ENCODE measurements at places on chromosomes 7 and 10.

DNA sequence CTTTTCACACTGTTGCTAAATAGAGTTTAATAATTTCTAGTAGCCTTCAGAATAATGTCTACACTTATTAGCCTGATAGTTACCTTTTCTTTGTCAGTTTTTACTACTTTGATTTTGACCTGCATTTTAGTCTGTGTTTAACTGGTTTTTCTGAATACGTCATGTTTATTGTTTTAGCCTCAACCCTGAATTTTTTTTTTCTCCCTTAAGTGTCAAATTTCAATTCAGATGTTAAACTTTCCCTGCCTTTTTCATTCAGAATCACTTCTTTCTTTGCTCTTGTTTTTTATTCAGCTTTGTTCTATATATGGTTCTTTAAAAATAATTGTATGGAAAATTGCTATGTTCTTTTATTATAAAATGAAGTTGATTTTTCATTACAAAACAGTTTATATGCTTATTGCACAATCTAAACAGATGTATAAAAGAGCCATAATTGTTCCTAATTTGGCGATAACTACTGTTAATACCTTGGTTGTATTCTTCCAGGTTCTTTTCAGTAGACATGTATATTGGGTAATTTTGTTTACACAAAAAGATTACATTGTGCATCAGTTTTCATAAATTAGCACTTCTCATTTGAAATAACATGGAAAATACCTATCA, 159.7 kb downstream of the ADK start:
- no peak for DNase-seq

DNA sequence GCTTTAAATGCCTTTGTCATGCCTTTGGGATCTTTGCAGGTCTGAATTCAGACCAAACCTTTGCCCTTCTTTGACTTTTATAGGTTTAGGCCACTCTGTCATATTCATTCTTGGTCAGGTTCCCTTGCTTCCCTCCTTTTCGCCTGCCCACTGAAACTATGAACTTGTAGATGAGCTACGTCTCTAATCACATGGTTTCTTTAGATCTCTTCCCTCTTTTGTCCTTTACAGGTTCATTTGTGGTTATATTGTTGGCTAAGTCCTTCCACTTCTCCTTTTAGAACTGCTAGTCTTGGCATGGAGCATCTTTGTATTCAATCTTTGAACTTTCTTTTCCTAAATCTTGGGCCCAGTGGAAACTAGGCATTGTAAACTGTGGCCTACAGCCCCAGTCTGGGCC, 104.0 kb upstream of the ZEB1 start:
- DNase-seq = no peak

DNA sequence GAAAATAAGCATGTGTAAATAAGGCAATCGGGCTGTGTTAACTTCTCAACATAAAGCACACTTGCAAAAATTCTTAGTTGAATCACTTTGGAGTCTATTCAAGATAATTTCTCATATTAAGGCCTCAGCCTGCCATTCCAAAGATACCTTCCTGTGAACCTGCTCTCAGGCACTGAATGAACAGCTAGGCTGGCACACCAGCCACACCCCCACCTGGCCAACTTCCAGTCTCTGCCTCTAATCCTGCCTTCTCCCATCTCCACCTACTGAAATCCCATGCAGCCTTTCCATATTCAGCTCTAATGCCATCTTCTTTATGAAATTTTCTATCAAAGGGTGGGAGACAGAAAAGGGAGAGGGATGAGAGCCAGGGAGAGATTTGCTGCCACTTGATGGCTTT, 17.1 kb upstream of the MACROH2A2 start:
- DNase-seq = no peak

GRCh38 chr10:17344206-17344605, 110.2 kb downstream of the ST8SIA6 start:
- no peak for DNase-seq
